Natural killer cell (primary cell): ENCODE measurements at places on chromosomes 2 and 18.
A peak's percentile ranks its signal among the peaks of the same experiment; 100 is the strongest.

GRCh38 chr18:39464006-39464405 lies 1898.4 kb upstream of the CELF4 start:
- no peak overlapping the region for H3K4me3 ChIP-seq
- no peaks in the 10 kb centered on the region for H3K4me1 ChIP-seq
- no peak for DNase-seq
- H3K27ac ChIP-seq = no peak overlapping the region
- no peaks in the 10 kb centered on the region for H3K36me3 ChIP-seq

- no peaks in the 10 kb centered on the region for H3K36me3 ChIP-seq
- no peak overlapping the region for H3K27ac ChIP-seq
- H3K4me1 ChIP-seq = no peaks in the 10 kb centered on the region
- H3K27me3 ChIP-seq = no peaks in the 10 kb centered on the region
- DNase-seq = no peak
- H3K4me3 ChIP-seq = no peak overlapping the region
Observed at GRCh38 chr2:18465979-18466378, 94.5 kb downstream of the RDH14 start.

DNA sequence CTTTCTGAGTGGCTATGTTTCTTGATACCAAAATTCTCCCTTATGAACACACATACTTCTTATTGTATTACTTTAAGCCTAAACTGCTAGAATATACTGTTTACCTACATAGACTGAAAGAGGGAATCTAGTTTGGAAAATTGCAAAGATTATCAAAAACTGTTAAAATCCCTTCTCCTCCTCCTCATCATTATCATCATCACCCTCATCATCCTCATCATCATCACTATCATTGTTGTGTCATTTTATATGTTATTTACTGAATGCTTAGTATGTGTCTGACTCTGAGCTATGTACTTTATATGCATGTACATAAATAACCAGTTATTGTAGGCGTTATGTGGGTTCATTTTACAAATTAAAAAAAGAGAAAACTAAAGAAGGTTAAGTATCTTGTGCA lies 19.6 kb upstream of the LRP1B start:
- no peaks in the 10 kb centered on the region for H3K36me3 ChIP-seq
- H3K27ac ChIP-seq = no peak overlapping the region
- H3K4me1 ChIP-seq = no peaks in the 10 kb centered on the region
- H3K4me3 ChIP-seq = no peak overlapping the region
- DNase-seq = no peak
- no peaks in the 10 kb centered on the region for H3K27me3 ChIP-seq

DNA sequence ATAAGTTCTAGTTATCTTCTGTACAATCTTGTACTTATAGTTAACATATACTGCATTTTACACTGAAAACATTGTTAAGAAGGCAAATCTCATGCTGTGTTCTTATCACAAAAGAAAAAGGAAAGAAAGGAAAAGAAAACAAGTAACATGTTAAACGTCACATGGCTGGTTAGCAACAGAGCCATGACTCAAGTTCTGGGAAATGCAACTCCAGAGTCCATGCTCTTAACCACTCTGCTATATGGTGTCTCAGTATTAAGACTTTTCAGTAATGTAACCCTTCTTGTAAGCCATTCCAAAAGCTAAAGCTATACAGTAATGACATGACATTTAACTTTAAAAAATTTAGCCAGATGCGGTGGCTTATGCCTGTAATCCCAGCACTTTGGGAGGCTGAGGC lies 181.4 kb downstream of the BARD1 start:
- H3K4me3 ChIP-seq = no peak overlapping the region
- H3K4me1 ChIP-seq = no peaks in the 10 kb centered on the region
- no peak overlapping the region for H3K27ac ChIP-seq
- no peak for DNase-seq
- H3K36me3 ChIP-seq = no peaks in the 10 kb centered on the region

DNA sequence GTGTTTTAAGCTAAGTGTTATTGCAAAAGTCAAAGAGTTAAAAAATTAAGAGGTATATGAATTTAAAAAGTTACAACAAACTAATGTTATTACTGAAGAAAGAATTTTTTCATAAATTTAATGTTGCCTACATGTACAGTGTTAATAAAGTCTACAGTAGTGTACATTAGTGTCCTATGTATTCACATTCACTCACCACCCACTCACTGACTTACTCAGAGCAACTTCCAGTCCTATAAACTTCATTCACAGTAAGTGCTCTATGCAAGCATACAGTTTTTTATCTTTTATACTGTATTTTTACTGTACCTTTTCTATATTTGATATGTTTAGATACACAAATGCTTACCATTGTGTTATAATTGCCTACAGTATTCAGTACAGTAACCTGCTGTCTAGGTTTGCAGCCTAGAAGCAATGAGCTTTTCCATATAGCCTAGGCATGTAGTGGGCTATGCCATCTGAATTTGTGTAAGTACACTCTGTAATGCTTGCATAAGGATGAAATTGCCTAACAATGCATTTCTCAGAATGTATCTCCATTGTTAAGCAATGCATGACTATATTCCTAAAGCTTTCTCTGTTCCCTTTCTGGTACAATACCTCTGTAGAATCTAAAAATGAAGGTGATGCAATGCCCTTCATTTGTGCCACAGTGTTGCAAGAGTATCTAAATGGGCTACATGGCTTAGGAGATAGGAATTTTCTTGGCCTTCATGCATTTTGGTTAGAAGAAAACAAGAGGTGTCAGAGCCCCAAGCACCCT lies 370.8 kb upstream of the NT5C1B start:
- H3K4me1 ChIP-seq = no peaks in the 10 kb centered on the region
- H3K27ac ChIP-seq = no peak overlapping the region
- no peak for DNase-seq
- H3K27me3 ChIP-seq = no peaks in the 10 kb centered on the region

- no peak overlapping the region for H3K27ac ChIP-seq
- no peak for DNase-seq
- no peaks in the 10 kb centered on the region for H3K36me3 ChIP-seq
Observed at GRCh38 chr18:3081584-3081991, 68.6 kb upstream of the LPIN2 start.

DNA sequence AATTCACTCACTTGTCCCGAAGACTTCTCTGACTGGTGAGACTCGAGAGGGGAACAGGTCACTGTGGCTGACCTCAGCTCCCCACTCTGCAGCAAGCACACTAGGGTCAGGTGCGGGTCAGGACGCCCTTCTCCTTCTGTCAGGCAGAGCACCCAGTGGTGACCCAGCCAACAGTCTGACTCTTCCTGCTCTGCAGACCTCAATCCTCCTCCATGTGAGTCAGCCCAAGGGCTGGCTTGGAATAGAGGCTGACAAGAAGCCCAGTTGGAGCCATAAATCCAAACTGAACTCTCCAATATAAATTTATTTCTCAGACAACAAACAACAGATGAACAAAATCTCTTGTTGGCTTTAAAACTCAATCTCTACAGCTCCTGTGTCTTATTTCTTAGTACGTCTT lies 253.1 kb downstream of the SH3BP4 start:
- H3K36me3 ChIP-seq = no peaks in the 10 kb centered on the region
- DNase-seq = no peak
- H3K27me3 ChIP-seq = no peaks in the 10 kb centered on the region
- H3K4me3 ChIP-seq = no peak overlapping the region

DNA sequence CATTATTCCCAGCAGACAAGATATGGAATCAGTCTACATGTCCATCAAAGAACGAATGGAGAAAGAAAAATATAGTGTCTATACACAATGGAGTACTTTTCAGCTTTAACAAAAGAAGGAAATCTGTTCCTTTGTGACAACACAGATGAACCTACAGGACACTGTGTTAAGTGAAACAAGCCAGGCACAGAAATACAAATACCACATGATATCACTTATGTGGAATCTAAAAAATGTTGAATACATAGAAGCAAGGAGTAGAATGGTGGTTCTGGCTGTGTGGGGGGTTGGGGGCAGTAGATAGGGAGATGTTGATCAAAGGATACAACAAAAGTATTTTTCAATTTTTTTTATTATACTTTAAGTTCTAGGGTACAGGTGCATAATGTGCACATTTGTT lies 347.7 kb upstream of the MAP2 start:
- no peaks in the 10 kb centered on the region for H3K4me1 ChIP-seq
- H3K36me3 ChIP-seq = no peaks in the 10 kb centered on the region
- DNase-seq = no peak
- H3K27ac ChIP-seq = no peak overlapping the region
- no peaks in the 10 kb centered on the region for H3K27me3 ChIP-seq
- H3K4me3 ChIP-seq = no peak overlapping the region

GRCh38 chr18:23038712-23039111 lies 96.6 kb upstream of the CABLES1 start:
- no peaks in the 10 kb centered on the region for H3K27me3 ChIP-seq
- H3K4me1 ChIP-seq = no peaks in the 10 kb centered on the region
- DNase-seq = no peak
- H3K27ac ChIP-seq = no peak overlapping the region
- no peak overlapping the region for H3K4me3 ChIP-seq
- no peaks in the 10 kb centered on the region for H3K36me3 ChIP-seq

DNA sequence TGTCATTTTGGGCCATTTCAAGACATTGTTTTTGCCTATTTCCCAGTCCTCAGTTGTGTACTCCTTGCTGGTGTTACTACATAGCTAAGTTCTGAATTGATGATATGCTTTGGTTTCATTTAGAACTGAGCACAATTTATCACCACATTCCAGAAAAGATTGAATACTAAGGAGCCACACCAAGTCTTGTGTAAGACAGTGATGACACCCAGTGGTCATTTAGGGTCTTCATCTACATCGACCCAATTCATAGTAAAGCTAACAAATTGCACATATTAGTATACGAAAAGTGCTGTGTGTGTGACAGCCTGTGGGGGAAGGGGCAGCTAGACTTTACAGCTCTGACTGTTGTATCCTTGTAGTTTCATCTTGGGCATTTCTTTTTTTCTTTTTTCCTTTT lies 10.9 kb upstream of the DLX2 start:
- DNase-seq = peak; percentile 43
- H3K27ac ChIP-seq = no peak overlapping the region
- peaks cover 14% of the 10 kb centered on the region for H3K27me3 ChIP-seq
- H3K36me3 ChIP-seq = no peaks in the 10 kb centered on the region
- H3K4me1 ChIP-seq = peaks cover 5% of the 10 kb centered on the region

- no peak for DNase-seq
- H3K27ac ChIP-seq = no peak overlapping the region
- H3K4me3 ChIP-seq = no peak overlapping the region
- no peaks in the 10 kb centered on the region for H3K27me3 ChIP-seq
- H3K36me3 ChIP-seq = peaks cover 36% of the 10 kb centered on the region
Observed at GRCh38 chr2:238259061-238260020, 19.5 kb upstream of the HES6 start.

DNA sequence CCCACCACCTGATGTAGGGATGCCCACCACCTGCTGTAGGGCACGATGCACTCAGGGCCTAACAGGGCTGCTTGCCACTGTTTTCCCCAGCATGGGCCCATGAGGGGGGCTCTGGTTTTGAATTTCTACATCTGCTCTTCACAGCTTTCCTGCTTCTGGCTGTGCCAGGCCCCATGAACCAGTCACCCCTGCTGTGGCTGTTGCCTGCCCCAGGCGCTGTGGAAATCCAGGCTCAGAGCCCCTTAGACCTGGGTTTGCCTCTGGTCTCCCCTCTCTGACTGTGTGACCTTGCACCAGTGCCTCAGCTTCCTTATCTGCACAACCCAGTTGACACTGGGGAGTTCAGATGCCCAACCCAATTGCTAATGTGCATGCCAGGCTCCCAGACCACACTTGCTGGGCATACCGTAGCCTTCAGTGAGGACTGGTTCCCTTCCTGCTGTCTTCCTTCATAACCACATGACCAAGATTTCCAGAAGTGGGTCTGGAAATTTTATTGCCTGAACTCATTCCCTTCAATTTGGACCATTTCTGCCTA lies 6.0 kb upstream of the MLPH start:
- H3K4me3 ChIP-seq = no peak overlapping the region
- no peak for DNase-seq
- peaks cover 12% of the 10 kb centered on the region for H3K27me3 ChIP-seq
- H3K4me1 ChIP-seq = peaks cover under 1% of the 10 kb centered on the region

- H3K4me1 ChIP-seq = no peaks in the 10 kb centered on the region
- DNase-seq = no peak
- no peak overlapping the region for H3K4me3 ChIP-seq
- no peaks in the 10 kb centered on the region for H3K36me3 ChIP-seq
- no peak overlapping the region for H3K27ac ChIP-seq
Observed at GRCh38 chr2:105600037-105600442, 144.7 kb upstream of the NCK2 start.

GRCh38 chr2:102826904-102827303 lies 65.1 kb downstream of the TMEM182 start:
- no peaks in the 10 kb centered on the region for H3K4me1 ChIP-seq
- H3K4me3 ChIP-seq = no peak overlapping the region
- no peak overlapping the region for H3K27ac ChIP-seq
- DNase-seq = no peak

- H3K4me1 ChIP-seq = no peaks in the 10 kb centered on the region
- H3K4me3 ChIP-seq = no peak overlapping the region
- no peak for DNase-seq
- H3K27ac ChIP-seq = no peak overlapping the region
- peaks cover 3% of the 10 kb centered on the region for H3K27me3 ChIP-seq
Observed at GRCh38 chr2:64352292-64352691, 101.7 kb upstream of the LGALSL start.

DNA sequence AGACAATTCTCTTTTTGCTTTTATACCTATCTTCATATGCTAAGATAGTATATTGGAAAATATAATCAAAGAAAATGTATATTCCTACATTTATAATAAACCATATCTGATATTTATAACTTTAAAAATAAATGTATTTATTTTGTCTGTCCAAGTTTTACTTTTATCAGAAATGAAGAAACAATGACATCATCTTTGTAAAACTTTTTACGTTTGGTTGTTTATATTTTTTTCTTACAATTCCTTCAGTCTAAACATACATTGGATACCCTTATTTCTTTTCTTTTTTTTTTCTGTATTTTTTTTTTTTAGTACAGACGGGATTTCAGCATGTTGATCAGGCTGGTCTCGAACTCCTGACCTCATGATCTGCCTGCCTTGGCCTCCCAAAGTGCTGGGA lies 1577.0 kb upstream of the SLC39A10 start:
- no peak for DNase-seq
- no peak overlapping the region for H3K4me3 ChIP-seq
- no peaks in the 10 kb centered on the region for H3K27me3 ChIP-seq
- H3K4me1 ChIP-seq = no peaks in the 10 kb centered on the region

- no peaks in the 10 kb centered on the region for H3K4me1 ChIP-seq
- no peak for DNase-seq
- no peak overlapping the region for H3K27ac ChIP-seq
- H3K36me3 ChIP-seq = no peaks in the 10 kb centered on the region
- H3K4me3 ChIP-seq = no peak overlapping the region
Observed at GRCh38 chr2:169247211-169247610, 115.1 kb downstream of the LRP2 start.

GRCh38 chr2:216292886-216293301 lies 79.4 kb downstream of the MARCHF4 start:
- no peaks in the 10 kb centered on the region for H3K27me3 ChIP-seq
- H3K4me3 ChIP-seq = no peak overlapping the region
- no peak for DNase-seq
- no peaks in the 10 kb centered on the region for H3K4me1 ChIP-seq

DNA sequence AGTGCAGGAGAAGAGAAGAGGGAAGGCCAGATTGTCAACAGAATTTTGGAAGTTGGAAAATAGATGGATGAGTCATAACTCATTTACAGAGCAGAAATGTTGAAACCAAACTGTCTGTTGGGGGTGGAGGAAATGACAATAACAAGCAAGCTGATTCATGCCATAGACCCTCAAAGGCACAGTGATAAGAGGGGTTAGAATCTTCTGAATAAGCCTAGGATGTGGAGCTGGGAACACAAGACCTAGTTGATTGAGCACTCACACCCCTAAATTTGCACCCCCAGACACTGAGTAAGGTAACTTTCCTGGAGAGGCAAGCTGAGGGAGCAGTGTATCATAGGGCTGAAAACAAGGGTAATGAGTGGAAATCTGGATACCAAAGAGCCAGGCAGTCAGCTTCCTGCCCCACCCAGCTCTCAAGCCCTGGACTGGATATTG lies 141.4 kb downstream of the SCG2 start:
- no peak overlapping the region for H3K4me3 ChIP-seq
- H3K27me3 ChIP-seq = no peaks in the 10 kb centered on the region
- no peaks in the 10 kb centered on the region for H3K4me1 ChIP-seq
- DNase-seq = no peak
